ENCODE measurements at places on chromosomes 16 and 17.

DNA sequence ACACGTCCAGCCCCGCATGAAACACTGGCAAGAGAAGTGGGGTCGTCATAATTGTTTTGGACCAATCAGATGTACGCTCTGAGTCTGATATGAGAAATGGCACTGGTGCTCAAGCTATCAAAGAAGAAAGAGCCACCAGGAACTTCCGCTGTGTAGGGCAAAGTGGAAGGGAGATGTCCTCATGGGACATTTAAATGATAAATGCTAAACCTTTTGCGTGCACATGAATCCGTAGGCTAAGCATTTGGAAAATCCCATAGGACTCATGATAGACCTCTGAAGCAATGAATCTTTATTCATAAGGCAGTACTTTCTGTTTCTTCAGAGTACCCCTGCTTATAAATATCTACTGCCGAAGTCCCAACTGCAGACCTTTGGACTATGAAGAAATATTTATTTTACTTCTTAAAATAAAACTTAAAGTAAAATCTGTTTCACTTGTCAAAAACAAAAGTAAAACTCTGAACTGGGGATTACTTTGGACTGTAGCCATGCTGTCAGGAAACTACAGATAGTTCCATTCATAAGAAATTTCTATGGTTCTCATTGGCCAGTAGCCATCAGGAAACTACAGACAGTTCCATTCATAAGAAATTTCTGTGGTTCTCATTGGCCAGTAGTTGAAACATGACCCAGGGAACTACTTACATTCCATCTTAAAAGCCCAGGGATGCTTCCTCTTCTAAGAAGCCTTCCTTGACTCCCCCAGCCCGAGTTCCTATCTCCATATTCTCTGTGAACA is 335.1 kb downstream of the HS3ST4 start:
- DNase-seq: no peak

DNA sequence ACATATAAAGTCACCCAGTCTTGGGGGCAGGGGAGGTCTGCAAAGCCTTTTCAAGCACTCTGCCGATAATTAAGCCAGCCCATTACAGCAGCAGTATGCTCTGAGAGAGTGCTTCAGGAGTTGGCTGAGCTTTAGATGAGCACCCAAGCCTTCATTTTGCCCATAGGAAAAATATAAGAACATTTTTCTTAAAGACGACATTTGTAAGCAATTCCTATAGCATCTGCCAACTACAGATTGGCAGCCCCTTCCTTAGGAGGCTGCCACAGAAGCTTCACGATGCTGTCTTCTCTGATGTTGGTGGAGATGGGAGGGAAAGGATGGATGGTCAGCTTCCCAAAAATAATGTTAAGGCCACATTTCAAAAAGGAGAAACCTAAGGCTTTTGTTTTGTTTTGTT is 367.5 kb downstream of the XYLT1 start:
- no peak for DNase-seq

DNA sequence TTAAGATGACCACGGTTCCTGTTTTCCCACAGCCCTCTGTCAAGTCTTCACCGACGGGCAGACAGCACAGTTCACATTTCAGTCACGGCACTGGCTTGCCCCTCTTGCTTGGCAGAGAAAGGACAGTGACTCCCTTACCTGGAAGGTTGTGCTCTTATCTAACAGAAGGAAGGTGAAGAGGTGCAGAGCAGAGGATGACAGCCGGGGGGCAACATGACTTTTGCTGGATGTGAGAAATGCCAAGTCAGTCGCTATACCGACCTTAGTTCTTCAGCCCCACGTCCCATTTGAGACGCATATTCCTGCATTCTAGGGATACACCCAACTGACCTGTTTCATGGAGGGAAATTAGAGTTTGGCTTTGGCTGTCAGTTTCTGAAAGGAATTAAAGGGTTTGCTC is 492.3 kb downstream of the NPIPA7 start:
- no peak for DNase-seq

DNA sequence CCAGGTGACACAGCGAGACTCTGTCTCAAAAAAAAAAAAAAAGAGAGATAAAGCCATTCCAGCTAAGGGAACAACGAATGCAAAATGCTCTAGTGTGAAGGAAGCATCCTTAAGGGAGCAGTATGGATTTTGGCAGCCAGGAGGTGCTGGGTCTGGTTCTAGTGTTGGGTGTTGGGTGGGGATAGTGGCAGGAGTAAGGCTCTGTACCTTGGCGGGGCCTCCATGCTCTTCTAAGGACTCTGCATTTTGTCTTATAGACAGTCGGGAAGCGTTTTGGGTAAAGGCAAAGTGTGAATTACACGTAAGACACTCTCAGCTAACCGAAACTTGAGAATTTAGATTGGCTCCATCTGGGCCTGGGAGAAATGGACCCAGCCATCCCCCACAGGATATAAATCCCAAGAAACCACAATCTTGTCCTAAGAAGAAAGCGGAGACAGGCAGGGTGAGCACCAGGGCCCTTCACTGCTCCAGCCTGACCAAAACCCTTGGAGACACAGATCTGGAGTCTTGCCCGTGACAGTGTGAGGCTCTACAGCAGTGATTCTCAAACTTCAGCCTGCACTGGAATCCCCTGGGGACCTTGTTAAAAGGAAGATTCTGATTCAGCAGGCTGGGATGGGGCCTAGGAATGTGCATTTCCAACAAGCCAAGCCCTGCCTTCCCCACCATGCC is 33.1 kb upstream of the PHB1 start:
- no peak for DNase-seq

- no peak for DNase-seq
These were observed 45.0 kb downstream of the TEX2 start for GRCh38 chr17:64218066-64218465.

- no peak for DNase-seq
These were observed 43.4 kb downstream of the MYOCD start for GRCh38 chr17:12709063-12709462.

GRCh38 chr16:79612207-79612606 is 11.7 kb upstream of the MAF start:
- DNase-seq: no peak

DNA sequence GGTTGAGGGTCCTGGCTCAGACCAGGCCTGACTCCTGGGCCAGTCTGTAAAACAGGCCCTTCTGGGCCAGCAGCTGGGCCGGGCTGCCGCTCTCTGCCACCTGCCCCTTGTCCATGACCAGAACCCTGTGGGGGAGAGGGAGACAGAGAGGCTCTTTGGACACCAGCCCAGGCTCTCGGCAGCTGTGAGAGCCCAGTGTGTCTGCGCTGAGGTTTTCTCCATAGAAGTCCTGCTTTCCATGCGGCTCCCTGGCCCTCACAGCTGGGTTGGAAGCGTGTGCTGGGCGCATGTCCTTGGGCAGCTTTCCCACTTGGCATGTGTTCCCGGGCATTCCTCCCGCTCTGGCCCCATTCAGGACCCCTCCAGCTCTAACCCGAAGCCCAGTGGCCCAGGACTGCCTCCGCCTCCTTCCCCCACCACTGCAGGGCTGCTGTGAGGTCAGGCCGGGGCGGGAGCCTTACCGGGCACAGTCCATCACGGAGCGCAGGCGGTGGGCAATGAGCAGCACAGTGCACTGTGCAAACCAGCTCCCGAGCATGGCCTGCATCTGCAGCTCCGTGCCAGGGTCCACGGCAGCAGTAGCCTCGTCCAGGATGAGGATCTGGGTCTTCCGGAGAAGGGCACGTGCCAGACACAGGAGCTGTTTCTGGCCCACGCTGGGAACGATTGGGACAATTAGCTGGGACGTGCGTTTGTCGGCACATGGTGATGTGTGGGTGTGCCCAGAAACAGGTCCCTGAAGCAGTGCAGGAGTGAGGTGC is 73.0 kb downstream of the ABCC6 start:
- DNase-seq: no peak

- DNase-seq: no peak
These were observed 1.5 kb downstream of the MAP1LC3B start for GRCh38 chr16:87393680-87394055.

GRCh38 chr16:66346221-66346620 is 20.3 kb upstream of the CDH5 start:
- no peak for DNase-seq

GRCh38 chr17:46167826-46168569 is 25.2 kb downstream of the KANSL1 start:
- DNase-seq: no peak
